ENCODE measurements at places on chromosomes 11 and 22.

- no peak for DNase-seq
Observed at GRCh38 chr22:27779643-27780042, 21.9 kb downstream of the MN1 start.

DNA sequence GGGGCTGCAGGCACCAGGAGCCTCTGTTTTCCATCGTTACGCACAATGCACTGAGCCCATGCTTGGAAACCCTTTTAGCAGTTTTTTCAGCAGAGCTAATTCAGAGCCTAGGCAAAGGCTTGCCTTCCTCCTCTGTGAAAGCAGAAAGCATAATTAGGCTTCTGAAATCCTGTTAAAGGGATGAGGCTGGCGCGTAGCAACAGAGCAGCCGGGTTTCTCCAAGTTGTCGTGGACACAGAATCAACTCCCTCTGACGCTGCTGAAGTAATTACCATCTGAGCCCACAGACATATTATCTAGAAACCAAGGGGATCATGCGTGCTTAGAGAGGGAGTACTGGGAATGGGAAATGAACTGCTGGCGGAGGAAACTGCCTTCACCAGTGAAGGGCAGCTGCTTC is 85.4 kb downstream of the MYO18B start:
- DNase-seq = no peak

DNA sequence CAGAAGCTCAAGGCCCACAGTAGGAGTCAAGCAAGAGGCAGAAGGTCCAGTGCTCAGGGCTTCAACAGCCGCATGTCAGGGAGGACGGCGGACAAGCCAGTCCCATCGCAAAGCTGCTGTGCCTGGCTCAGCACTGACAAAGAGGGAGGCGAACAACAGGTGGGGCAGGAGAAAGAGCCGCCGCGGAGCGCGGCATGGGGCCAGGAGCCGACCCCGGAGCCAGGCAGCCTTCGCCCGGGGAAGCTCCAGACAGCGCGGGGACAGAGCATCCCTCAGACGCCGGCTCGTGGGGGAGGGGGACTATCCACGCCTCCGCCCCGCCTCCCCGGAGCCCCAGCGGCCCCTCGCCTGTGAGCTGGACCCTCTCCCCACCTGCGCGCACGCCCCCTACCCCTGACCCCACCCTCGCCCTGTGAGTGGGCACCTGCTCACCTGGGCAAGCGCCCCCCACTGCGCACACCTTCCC is 369 bp downstream of the DHCR7 start:
- peak; percentile 17 for DNase-seq

DNA sequence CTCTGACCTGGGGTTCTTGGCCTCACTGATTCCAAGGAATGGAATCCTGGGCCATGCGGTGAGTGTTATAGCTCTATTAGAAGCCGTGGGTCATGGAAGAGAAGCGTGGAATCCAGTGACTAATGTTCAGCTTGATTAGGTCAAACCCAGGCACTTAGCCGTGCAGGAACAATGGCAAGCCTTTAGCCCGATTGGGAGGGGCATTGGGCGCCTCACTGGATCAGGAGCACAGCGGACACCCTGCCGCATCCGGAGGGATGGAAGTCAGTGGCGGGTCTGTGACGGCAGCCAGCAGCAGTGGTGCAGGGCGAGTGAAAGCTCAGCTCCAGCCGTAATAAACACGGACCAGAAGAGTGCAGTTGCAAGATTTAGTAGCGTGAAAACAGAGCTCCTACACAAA is 20.5 kb upstream of the SLC17A6 start:
- no peak for DNase-seq

DNA sequence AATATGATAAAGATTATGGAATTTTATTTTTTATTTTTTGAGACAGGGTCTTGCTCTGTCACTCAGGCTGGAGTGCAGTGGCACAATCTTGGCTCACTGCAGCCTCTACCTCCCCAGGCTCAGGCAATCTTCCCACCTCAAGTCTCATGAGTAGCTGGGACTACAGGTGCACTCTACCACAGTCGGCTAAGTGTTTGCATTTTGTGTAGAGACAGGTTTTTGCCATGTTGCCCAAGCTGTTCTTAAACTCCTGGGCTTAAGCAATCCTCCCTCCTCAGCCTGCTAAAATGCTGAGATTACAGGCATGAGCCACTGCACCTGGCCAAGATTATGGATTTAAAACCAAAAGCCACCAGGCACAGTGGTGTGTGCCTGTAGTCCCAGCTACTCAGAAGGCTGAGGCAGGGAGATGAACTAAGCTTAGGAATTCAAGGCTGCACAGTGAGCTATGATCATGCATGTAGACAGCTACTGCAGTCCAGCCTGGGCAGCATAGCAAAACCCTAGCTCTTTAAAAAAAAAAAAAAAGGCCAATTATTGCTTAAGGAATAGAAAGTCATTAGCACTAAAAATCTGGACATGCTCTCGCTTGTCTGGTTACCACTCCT is 20.2 kb upstream of the CCND1 start:
- DNase-seq = no peak

GRCh38 chr11:113339929-113340589 is 25.7 kb downstream of the TTC12 start:
- no peak for DNase-seq

DNA sequence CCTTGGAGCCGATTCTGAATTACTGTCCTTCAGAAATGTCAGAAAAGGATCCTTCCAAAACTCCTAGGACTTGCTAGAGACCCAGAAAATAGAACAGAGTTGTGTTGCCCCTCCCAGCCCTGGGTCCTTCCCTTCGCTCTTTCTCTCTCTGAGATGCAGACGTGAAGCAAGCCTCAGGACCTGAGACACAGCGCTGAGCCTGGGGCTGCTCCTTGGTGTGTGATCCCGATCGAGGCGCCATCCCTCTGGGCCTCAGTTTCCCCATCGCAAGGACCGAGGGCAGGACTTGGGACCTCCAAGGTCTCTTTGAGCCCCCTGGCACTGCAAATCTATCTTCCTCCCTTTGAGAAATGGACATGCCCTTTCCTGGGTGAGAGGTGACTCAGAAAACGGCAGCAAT is 533.5 kb downstream of the TBC1D22A start:
- no peak for DNase-seq

DNA sequence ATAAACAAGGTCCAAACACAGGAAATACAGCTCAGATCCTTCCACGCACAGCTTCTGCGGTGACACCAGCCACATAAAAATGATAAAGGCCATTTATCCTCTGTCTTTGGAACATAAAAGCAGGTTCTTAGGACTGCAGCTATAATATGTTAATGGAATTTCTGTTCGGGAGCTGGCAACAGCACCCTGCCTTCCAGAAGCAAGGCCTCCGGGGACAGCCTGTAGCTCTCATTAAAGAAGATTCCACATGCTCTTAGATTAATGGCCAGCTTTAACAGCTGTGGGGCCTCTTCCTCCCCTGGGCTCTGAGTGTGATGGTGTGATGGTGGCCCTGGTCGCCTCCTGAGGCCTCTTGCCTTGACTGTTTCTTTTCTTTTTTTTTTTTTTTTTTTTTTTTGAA is 137.3 kb downstream of the CACNA1I start:
- no peak for DNase-seq

GRCh38 chr11:117735350-117735977 is 61.6 kb downstream of the DSCAML1 start:
- no peak for DNase-seq

- peak; percentile 13 for DNase-seq
Observed at GRCh38 chr11:63767565-63768236, 874 bp downstream of the ZFTA start.

DNA sequence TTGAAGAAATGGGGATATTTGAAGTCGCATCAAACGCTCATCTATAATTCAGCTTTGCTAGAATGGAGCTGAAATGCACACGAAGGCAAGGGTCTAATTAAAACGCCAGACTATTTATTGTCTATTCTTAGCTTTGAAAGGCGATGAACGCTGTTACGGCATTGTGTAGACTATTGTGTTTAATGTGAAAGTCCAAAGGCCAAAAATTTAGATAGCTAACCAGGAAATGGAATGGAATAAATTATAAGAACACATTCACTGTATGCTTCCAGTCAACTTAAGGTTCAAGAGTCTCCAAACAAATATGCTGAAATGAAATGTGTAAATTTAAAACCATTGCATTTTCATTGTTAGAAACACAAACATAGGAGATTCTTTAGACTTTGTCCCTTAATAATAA is 186.2 kb downstream of the CWF19L2 start:
- DNase-seq = no peak

DNA sequence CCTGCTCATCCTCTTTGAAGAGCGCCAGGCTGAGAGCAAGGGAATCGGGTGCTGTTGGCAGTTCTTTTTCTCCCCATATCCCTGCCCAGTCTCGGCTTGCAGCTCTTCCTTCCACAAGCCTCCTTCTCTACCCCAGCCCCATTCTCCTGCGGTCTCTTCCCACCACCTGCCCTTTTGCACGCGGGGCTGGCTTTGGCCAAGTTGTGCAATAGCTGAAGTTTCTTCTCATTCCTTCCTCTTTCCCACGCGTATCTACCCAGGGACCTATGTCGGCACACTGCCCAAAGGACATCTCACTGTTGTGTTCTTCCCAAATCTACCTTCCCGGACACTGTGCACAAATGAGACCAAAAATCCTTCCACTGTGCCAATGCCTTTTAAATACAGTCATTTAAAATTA is 22.3 kb upstream of the HTR3A start:
- DNase-seq = no peak

GRCh38 chr11:28674433-28675103 is 566.4 kb downstream of the METTL15 start:
- DNase-seq = no peak
